T-helper 17 cell (primary cell): ENCODE measurements at places on chromosomes 5 and 9.

DNA sequence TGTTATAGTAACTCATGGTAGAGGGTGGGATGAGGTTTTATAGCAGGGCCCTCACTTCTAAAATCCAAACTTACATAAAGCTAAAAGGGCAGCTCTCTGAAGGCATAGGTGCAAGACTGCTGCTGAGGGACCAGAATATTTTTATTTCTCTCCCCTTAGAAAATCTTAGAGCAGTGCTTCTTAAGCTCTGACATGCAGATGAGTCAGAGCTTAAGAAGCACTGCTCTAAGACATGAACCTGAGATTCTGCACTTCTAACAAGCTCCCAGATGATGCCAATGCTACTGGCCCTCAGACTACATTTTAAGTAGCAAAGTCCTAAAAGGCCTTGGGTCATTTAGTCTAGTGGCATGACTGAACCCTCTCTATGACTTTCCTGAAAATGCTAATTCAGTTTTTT, 97.6 kb upstream of the SPRY4 start:
- DNase-seq, result no peak

DNA sequence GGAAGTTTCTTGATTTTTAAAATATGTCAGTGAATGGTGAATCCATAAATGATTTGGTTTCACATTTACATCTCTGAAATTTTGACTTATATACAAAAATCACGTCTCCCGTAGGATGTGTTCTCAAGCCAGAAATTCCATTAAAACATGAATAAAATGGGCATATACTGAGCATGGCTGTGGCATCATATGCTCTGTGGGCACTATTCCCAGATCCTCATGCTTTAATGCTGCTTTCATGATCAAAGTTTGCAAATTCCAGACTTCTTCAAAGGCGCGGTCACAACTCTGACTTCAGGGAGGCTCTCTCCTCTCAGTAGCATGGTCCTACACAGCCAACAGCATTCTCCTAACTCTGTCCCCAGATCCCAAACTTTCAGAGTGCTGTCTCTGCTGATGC, 723.2 kb downstream of the TAF11L14 start:
- DNase-seq, result no peak

DNA sequence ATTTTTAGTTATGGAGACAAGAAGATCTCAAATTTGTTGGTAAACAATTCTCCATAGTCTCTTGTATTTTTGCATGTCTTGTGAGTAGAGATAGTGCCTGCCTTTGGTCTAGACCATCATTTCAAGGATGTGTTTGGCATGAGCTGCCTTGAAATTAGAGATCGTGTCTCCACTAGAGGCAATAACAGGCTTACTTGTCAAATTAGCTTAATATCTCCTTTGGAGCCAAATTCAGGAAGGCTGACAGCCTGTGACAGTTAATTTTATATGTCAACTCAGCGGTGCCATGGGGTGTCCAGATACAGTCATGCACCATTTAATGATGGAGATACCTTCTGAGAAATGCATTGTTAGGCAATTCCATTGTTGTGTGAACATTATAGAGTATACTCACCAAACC, 24.8 kb upstream of the PRDM9 start:
- no peak for DNase-seq

DNA sequence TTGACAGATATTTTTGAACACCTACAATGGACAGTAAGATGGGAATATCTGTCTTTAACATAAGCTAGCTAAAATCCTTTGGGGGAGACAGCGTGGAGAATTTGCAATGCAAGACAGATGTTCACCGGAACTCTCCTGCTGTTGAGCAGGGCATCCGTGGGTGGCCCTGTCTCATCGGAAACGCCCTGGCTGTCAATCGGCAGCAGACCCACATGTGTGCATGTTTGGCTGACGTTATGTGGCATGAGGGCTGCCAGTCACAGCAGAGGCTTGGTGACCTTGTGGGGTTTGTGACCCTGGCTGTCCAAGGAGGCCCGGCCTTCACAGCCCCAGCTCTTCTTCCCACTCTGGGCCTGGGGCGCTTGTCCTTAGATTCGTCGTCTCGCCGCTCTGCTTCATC, 129.7 kb upstream of the OTULINL start:
- DNase-seq, result no peak
